ENCODE measurements at places on chromosomes 4 and X.

DNA sequence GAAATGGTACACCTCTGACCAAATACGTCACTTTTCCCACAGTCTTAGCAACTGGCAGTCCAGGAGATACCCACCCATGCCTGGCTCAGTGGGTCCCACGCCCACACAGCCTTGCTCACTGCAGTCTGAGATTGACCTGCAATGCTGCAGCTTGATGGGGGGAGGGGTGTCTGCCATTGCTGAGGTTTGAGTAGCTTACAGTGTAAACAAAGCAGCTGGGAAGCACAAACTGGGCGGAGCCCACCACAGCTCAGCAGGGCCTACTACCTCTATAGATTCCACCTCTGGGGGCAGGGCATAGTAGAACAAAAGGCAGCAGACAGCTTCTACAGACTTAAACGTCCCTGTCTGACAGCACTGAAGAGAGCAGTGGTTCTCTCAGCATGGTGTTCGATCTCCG, 52.7 kb downstream of the AMER1 start:
- DNase-seq, result no peak

DNA sequence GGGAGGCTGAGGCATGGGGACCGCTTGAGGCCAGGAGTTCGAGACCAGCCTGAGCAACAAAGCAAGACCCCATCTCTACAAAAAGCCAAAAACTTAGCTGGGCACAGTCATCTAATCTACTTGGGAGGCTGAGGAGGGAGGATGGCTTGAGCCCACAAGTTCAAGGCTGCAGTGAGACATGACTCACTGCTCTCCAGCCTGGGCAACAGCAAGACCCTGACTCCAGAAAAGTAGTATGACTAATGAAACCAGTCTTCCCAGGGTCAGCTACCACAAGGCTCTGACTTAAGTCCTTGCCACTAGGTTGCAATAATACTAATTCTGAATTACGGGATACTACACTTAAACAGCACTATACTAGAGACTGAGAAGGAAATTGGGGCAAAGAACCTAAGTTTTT, 33.1 kb downstream of the ERVMER34-1 start:
- no peak for DNase-seq

DNA sequence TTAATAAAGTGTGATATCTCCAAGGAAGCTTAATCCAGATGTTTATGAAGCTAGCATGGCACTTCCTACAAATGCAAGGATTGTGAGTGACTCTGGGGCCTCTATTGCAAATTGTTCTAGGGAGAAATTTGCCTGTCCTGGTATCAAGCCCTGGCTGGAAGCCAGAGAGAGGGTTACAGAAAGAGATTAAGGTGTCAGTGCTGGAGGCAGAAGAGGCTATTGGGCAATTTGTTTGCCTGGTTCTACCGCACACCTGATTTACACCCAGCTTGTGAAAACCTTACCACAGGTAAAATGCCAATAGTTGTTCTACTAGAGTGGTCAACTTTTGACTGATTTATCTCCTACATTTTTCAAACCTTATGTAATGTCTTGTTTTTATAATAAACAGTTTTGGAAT, 186.7 kb upstream of the FAT1 start:
- DNase-seq, result no peak

DNA sequence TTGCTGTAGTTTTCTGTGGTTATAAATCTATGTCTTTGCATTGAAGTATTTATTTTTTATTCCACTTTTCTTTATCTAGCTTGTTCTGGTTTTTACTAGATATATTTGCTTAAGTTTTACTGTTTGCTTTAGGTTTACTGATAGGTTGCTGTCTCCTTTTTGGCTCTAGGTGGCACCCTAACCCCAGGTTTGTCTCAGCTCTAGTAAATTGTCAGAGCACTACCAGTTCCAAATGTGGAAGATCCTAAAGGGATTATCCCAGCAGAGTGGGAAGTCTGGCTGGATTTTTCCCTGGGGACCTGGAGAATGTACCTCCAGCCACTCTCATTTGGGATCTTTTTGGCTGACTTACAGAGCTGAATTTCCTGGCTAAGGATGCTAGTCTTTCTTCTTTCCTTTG, 106.1 kb downstream of the PBDC1 start:
- DNase-seq, result no peak

GRCh38 chr4:15370296-15370695, 57.5 kb upstream of the C1QTNF7 start:
- no peak for DNase-seq

- DNase-seq, result no peak
Measured at GRCh38 chrX:19811807-19812604, 75.4 kb downstream of the SH3KBP1 start.

DNA sequence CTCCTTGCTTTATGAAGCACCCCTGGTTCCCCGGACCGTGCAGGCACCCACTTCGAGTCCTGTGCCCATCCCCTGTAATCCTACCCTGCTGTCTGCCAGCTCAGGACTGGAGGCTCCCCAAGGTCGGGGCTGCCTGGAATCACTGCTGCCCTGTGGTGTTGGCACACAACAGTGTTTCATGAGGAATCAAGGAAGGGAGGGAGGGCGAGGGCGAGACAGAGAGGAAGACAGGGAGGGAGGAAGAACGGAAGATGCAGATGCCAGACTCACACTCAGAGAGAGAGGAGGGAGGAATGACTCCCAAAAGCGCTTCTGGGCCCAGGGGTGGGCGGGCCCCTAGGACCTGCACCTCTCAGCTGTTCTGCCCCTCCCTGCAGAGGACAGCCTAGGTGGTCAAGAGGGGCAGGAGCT, 42.9 kb upstream of the ADRA2C start:
- DNase-seq, result no peak

DNA sequence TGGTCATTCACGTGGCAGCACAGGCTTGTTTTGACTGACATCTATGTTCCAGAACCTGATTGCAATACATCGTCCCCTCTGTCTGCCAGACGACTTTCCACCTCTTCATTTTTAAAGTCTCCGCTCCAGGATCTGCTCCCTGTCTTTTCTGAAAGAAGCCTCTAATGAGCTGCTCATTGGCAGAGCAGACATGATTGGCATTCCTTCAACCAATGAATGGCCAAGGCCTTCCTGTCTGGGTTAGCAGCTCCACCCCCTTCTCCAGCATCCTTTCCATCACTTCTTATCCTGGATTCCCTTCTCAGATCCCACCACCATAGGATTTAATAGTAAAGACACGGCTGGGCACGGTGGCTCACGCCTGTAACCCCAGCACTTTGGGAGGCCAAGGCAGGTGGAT, 202.7 kb upstream of the KLF3 start:
- DNase-seq, result no peak

DNA sequence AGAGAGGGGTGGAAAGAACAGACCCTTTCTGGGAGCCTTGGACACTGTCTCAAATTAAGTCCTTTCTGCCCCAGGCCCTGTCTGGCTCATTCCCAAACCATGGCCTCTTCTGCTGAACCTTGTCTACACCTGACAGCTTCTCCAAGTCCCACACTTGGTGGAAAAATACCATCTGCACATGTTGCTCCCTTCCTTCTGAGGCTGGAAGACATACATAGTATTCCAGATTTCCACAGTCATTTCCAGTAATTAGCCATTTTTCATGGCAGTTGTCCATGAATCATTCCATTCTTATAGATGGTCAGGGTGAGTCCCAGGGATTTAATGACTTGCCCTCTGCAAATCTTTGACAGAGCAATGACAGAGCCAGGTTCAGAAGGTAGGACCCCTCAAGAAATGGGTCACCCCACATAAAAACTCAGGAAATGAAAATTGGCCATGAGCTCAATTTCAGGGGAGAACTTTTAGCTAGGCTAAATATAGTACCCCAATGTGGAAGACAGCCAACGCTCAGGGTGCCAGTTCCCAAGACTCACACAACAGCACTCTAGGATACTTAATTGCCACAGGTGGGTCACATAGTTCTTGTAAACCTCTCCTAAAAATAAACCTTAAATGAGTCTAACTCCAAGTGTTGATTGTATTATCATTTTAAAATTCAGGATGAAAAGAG, 16.2 kb upstream of the DAPP1 start:
- DNase-seq, result no peak

DNA sequence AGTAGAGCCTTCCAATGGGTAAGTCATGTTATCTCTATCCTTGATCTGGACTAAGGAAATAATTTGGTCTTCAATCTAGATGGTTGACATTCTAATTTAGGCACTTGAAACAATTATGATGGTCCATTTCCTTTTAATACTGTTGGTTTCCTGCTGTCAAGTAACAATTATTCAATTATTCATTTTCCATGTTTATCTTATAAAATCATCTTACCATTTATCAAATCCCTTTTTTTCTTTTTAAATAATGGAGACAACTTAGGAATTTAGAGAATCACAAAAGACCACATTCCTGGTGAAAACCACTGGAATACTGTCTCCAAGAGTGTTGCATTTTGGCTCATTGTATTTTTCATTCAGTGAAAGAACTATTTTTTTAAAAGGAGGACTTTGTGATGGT, 148.7 kb upstream of the CTSO start:
- DNase-seq, result no peak

DNA sequence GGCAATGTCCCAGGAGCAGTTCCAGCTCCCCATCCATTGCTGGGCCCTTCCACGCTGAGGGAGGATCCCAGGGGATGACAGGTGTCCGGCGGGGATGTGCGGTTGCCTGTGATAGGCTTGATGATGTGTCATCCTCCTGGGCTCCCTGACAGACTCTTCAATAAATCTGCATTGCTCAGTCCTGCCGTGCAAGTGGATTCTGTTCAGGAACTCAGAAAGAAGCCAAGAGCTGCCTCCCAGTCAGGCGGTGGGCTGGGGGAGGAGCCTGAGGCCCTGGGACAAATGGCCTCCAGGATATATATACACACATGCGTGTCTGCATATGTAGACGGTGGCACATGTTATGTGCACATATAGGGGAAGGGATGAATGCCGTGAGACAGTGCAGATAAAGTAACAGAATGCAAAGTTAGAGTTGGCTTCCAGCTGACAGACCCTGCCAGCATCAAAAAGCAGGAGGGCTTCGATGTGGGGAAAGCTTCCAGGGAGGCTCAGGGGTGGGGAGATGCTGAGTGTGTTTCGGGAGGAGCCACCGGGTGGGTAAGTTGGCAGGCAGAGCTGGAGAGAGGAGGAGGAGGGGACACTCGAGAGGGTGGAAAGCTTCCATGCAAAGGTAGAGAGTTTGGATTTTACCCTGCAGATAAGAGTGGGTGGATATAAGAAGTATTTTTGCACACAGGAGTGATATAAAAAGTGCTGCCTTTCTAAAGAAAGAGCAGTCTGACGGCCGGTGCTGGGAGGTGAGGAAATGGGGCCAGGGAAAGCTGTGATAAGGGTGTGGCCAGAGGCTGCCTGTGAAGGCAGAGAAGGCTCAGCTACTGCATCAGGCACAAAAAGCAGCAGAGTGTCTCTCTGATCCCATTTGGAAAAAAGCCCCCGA, 28.5 kb upstream of the CRMP1 start:
- no peak for DNase-seq

GRCh38 chr4:95388911-95389310, 159.9 kb downstream of the UNC5C start:
- DNase-seq, result no peak

DNA sequence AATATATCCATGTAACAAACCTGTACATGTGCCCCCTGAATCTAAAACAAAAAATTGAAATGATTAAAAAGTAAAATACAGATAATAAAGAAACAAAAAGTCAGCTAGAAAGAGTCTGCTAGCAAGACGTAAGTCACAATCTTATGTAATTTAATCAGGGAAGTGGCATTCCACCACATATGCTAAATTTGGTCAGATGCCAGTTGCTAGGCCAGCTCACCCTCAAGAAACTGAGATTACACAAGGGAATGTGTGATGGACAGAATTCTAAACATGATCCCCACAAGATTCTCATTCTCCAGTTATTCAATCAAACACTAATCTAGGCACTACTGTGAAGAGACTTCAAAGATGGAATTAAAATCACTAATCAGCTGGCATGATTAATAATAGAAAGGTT, 689.3 kb downstream of the CENPC start:
- DNase-seq, result no peak

- no peak for DNase-seq
Measured at GRCh38 chr4:144518181-144518895, 127.6 kb upstream of the HHIP start.

- no peak for DNase-seq
Measured at GRCh38 chr4:111923786-111924185, 221.5 kb upstream of the FAM241A start.

GRCh38 chr4:169092889-169093522, 83.0 kb upstream of the CBR4 start:
- no peak for DNase-seq

- no peak for DNase-seq
Measured at GRCh38 chr4:3814053-3814570, 47.9 kb downstream of the ADRA2C start.

GRCh38 chr4:20262221-20262620, 10.5 kb downstream of the SLIT2 start:
- DNase-seq, result no peak

- DNase-seq, result no peak
Measured at GRCh38 chr4:169266661-169267060, 4.1 kb downstream of the SH3RF1 start.

DNA sequence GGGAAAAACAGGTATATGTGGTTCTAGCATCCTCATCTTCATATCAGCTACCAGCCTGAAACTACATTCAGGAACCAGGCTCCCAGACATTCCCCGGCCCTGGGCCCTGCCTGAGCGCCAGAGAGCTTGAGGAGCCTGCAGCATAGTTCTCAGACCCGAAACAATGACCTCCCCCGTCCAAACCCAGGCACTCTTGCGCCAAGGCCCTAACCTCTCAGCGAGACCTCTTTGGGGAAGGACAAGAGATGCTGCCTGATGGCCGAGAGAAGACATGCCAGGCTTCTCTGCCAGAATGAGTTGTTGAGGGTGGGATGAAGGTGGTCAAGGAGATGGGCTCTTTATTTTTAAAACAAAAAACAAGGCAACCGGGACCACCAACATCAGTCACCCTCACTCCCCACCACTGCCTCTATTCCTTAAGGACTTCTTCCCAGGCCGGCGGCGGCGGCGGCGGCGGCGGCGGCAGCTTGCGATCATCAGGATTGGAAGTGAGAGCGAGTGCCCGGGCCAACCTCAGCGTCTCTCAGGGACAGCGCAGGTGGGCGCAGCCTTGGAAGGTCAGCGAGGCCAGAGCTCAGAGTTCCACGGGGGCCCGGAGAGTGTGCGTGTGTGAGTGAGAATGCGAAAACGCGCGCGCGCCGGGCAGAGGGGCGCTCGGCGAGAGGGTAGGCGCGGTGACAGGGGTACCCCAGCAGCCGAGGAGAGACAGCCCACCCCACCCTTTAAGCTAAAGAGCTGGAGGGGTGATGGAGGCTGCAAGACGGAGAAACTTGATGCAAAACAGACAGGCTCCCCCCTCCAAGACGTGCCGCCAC, 601 bp downstream of the INPP4B start:
- DNase-seq, result no peak
